Fibroblast of gingiva (primary cell): ENCODE measurements at places on chromosomes 7 and 10.
A peak's percentile ranks its signal among the peaks of the same experiment; 100 is the strongest.

DNA sequence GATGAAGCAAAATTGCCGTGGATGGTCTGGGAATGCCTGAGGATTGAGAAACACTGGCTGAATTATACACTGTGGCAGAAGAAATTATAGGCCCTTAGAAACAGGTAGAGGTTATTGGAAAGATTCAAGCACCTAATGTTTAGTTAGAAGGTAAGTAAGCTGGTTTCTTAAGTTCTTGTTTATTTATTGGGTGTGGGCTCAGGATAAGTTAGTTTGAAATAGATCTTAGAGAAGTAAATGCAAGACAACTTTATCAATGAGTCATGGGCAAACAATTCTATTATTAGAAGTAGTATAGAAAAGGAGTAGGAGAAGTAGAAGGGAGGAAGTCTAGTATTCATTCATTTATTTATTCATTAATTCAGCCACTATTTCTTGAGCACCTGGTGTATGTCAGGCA is 96.5 kb downstream of the KAT6B start:
- DNase-seq: no peak

DNA sequence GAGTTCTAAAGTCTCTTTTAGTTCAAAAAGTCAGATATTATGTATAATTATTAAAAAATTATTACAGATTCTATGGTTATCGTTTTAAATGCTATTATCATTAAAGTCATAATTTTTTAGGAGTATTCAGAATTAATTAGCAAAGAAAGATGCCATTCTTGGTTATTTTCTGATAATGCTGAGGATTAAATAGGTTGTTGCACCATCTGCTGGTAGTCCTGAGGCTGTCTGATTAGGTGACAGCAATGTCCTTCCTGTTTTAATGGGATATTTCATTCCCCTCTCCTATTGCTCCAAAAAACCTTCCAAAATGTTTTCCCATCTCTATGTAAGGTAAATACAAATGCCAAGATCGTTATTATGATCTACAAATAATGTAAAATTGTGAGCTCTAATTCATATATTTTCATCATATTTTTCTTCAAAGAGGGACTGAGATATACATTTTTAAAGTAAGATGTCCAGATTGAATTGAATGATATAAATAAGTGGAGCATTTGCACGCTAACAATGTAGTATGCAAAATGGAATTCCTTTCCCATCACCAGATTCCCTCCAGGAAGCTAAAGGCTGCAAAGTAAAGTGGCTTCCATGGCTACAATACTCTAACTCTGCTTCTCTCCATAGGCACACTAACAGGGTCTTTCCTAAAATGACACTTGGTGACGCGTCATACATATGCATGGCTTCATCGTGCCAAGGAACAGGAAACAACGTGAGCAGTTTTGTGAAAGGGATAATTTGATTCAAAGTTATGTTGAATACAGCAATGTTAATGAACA is 58.8 kb upstream of the AKR1E2 start:
- peak; percentile 42 for DNase-seq

- DNase-seq: peak; percentile 62
Measured at GRCh38 chr7:28958235-28958979, at the start of gene TRIL. TSS of gene TRIL (minus strand) at chr7:28958330. CDS start at chr7:28958046, 284 bp downstream.

GRCh38 chr10:35834877-35835494 is 192.9 kb upstream of the FZD8 start:
- DNase-seq: no peak

DNA sequence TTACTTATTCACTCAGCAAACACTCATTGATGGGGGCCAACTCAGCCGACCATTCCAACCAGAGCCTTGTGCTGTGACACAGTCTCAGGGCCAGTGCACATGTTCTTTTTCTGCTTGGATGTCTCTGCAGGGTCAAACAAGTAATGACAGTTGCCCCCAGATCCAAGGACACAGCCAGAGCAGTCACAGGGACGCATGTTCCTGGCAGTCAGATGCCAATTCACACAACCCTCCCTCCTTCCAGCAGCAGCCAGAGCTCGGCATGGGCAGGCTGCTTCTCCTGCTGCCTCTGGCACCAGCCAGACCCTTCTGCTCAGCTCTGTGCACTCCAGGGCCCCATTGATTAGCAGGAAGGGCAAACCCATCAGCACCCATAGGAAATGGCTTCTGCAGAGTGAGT is 20.3 kb downstream of the DRGX start:
- no peak for DNase-seq

DNA sequence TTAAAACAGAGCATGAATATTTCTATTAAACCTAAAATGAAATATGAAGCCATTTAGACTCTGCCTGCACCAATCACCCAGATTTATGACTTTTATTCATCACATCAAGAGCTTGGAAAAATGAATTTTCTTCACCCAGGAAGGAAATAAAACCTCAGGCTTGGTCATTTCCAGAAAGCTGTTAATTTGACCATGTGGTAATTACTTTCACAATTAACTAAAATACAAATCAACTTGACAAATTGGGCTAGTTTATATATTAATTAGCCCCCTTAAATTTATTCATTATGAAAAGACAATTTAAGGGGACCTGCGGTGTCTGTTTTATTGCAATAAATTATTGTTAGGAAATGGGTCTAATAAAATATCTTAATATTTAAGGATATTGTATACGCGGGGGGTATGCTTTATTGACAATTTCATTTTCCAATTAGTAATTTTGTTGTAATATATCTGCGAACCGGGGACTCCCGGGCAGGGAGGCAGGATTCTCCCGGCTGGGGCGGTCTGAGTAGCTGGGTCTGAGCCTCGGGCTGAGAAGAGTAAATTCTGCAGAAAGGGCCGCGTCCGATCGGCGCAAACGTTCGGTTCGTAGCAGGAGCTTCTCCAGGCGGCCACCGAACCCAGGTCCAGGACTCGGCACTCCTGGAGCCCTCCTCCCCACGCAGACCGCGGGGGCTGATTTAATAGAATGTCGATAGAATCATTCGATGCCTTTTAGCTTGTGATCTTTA is 9.4 kb upstream of the MNX1 start:
- DNase-seq: no peak

GRCh38 chr10:19111501-19112267 is 63.1 kb downstream of the MALRD1 start:
- no peak for DNase-seq

DNA sequence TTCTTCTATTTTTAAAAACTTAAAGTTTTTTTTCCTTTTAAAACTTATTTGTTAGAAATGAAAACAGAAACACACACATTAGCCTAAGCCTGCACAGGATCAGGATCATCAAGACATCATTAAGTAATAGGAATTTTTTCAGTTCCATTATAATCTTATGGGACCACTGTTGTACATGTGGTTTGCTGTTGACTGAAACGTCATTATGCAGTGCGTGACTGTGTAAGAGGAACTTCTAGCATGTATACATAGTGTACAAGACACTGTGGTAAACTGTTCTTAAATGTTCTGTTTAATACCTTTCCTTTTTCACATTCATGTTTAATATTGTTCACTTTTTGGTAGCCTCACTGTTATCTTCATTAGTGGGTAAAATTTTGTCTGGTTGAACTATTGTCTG is 12.1 kb downstream of the ENTPD7 start:
- no peak for DNase-seq

GRCh38 chr10:123574109-123574698 is 92.0 kb upstream of the GPR26 start:
- no peak for DNase-seq

- no peak for DNase-seq
Measured at GRCh38 chr7:107108793-107109371, 59.9 kb upstream of the HBP1 start.

DNA sequence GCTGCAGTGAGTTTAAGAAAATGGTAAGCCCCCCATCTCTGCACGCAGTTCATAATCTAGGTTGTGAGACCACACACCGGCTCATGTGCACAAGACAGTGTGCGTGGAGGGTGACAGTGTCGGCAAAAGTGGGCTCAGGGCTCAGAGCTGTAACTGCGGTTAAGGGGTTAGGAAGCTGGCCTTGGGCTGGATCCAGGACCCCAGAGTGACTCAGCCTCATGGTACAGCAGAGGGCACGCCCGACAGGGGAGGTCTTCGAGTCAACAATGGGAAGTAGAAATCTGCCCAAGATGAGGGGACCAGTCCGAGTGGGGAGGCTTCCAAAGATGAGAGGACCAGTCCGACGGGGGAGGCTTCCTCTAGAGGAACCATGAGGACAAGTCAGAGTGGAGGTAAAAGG is 437.7 kb downstream of the DNAJB6 start:
- DNase-seq: no peak

DNA sequence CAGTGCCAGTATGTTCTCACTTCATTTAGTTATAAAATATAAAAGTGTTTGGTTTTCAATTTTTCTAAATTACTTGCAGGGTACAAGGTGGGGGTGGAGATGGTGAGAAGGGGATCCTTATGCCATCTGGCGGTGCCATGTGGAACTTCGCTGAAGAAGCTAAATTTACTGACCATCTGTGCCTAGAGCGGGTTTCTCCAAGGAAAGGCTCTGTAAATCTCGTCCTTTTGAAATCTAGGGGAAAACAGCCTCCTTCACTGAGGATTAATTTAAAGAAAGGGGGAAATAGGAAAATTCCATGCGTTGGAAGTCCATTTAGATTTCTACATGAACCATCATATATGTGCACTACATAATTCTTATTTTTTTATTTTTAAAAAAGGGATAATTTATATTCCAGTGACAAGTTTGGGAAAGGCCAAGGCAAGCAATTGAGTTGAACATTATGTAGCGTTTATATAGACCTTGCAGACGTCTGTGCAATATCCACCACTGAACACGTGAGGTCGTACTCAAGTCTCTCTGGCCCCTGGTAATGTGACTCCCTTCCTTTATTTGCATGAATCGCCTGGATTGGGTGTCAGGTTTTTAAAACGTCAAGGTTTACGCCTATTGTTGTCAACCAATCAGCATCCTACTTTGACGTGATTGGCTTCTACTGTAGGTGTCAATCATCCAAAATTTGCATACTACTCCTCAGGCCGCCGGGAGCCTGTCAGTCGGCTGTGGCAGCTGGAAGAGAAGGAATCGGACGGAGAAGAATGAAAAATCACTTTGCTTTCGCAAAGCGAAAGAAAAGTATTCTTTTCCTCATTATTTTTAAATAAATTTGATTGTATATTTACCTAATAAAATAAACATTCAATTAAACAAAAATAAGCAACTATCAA is 297.1 kb upstream of the NFE2L3 start:
- peak; percentile 98 for DNase-seq

- peak; percentile 31 for DNase-seq
Measured at GRCh38 chr10:986881-987619, 1.2 kb upstream of the GTPBP4 start.

- peak; percentile 39 for DNase-seq
Measured at GRCh38 chr10:9198611-9199010, 1144.1 kb downstream of the GATA3 start.

DNA sequence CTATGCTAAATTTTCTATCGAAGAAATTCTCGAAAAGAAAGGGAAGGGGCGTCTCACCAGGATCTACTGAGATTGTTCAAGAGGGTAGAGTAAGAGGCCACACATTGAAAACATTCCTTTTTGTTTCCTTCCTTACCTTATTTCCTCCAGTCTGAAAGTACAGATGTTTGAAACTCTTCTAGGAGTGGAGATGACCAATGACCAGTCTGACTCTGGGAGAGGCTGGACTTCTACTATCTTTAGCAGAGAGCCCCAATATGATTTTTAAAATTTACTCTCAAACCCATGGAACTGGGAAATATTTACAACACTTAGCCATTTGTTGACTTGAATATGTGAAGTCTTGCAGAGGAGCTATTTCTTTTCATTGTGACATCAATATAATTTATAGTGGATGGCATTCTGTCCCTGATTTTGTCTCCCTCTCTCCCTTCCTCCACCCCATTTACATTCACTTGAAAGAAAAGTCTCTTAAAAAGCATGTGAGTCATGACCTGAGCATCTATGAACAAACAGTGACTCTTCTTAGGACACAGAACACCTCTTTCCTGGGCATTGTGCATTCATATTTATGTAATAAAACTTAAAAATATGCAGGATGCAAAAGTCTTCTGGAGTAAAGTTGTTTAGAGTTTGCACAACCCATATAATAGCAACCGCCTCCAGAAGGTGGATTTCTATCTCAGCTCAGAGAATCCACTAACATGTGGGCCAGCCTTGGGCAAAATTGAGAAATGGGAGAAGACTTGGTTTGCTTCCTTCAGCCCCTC is 31.2 kb upstream of the BMPER start:
- DNase-seq: peak; percentile 79

DNA sequence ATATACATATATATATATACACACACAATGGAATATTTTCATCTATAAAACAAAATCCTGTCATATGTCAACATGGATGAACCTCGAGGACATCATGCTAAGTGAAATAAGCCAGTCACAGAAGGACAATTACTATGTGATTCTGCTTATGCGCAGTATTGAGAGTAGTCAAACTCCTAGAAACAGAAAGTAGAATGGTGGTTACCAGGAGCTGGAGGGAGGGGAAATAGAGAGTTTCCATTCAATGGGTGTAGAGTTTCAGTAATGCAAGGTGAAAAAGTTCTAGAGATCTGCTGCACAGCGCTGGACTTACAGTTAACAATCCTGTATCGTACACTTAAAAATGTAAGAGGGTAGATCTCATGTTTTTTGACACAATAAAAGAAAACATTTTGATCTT is 181.9 kb downstream of the CDCA7L start:
- DNase-seq: no peak

DNA sequence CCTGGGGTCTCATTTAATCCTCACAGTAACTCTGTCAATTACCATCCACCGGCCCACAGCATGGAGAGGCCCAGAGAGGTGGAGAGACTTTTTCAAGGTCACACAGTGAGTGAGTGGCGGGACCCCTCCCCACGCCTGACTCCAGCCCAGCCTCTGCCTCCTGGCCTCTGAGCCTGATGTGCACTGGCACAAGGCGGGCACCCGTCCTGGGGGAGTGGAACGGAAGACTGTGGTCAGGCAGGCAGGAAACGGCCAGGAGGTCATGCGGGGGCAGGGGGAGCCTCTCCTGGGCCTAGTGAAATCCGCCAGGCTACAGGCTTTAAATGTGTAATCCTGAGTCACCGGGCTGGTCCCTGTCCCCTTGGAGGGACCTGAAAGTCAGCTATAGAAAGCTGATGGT is 32.2 kb downstream of the ZCCHC24 start:
- no peak for DNase-seq

- DNase-seq: no peak
Measured at GRCh38 chr7:155344270-155344617, 46.6 kb downstream of the INSIG1 start.

DNA sequence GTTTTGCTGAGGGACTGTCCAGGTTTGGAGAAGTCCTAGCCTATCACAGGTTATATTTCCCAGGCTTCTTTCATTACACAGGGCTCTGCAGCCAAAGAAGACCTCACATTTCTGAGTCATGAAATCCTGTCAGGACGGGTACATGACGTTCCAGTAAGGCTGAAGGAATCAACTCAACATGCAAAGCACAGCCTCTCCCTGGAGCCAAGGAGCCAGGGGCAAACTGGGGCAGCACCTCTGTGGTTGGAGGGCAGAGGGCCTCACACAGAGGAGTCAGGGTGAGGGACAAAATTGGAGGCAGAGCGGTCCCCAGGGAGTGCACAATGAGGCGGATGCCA is 116.3 kb upstream of the GDF10 start:
- DNase-seq: no peak
